ENCODE measurements at places on chromosomes 6 and 20.
A peak's percentile ranks its signal among the peaks of the same experiment; 100 is the strongest.

DNA sequence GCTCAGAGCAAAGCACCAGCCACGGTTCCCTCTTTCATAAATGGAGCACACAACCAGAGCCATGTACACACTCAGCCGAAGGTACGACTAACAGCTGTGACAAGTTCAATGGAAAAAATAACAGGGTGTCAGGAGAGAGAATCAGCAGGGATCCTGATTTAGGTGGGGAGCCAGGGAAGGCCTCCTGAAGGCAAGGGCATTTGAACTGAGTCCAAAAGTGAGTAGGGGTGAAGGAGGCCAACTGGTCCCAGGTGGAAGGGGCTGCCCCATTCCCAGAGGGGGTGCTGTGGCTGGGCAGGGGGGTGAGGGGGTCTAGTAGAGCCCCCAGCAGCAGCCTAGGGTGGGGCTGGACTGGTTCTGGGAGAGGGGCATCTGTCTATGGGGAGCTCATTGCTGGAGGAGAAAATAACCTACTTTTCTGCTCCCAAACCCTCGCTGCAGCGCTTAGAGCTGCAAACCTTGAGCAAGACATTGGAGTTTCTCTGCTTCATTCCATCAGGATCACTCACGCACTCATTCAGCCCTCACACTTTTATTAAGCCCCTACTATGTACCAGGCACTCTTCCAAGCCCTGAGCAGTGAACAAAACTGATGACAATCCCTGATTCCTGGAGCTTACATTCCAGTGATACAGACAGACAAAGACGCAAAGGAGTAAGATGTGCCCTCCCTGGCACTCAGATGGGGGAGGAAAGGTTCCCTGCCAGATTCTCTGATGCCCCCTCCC lies 113.5 kb downstream of the TOX2 start:
- no peak for DNase-seq

- no peak for DNase-seq
These were observed 64.9 kb upstream of the NEDD9 start for GRCh38 chr6:11297376-11297729.

GRCh38 chr20:52340036-52340634 lies 148.6 kb upstream of the ZFP64 start:
- DNase-seq, result peak; percentile 75

DNA sequence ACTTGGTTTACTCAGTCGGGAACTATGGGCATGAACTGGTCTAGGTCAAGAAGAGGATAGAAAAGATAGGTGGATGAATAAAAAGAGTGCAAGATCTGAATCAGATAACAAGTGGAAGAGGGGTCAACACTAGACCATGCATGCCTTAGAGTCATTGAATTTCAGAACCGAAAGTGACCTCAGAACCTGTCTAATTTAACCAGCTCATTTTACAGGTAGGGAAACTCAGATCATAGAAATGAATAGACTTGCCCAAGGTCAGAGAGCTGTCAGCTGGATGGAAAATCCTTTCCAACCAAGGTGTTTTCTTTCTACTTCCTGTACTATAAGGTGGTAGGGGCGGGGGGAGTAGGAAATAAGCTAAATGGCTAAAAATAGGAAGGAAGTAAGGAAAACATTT lies 121.4 kb upstream of the ADGRF1 start:
- no peak for DNase-seq

GRCh38 chr6:30884521-30885480 lies 482 bp downstream of the DDR1 start:
- no peak for DNase-seq

GRCh38 chr20:4821590-4821989 lies 99.9 kb downstream of the PRND start:
- no peak for DNase-seq

DNA sequence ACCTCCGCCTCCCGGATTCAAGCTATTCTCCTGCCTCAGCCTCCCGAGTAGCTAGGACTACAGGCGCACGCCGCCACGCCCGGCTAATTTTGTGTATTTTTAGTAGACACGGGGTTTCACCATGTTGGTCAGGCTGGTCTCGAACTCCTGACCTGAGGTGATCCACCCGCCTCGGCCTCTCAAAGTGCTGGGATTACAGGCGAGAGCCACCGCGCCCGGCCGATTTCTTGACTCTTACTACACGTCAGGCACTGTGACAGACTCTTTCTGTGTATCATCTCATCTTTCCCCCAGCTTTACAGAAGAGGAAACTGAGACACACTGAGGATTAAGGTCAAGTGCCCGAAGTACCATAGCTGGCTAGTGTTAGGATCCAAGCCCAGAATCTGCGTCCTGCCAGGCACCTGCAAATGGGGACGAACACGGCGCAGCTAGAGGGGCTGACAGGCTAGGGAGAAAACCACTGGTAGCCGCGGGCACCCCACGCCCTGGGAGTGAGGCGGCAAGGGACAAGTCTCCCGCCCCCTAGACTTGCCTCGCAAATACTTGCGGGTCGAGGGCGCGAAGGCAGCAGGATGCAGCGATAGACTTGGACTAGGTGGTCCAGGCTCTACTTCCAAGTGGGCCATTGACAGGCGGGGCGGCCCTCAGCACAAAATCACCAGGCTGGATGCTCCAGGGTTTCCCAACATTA lies 1.1 kb upstream of the TAF8 start:
- DNase-seq, result no peak

- DNase-seq, result no peak
These were observed 190.8 kb upstream of the LAMP5 start for GRCh38 chr20:9323622-9324021.

- no peak for DNase-seq
These were observed 19.4 kb downstream of the COL11A2 start for GRCh38 chr6:33172688-33173534.

GRCh38 chr6:29419516-29419915 lies 4.8 kb downstream of the OR12D1 start:
- no peak for DNase-seq

GRCh38 chr6:111668410-111668809 lies 62.7 kb upstream of the TRAF3IP2 start:
- no peak for DNase-seq

GRCh38 chr6:170011204-170012036 lies 260.0 kb downstream of the ERMARD start:
- DNase-seq, result no peak

DNA sequence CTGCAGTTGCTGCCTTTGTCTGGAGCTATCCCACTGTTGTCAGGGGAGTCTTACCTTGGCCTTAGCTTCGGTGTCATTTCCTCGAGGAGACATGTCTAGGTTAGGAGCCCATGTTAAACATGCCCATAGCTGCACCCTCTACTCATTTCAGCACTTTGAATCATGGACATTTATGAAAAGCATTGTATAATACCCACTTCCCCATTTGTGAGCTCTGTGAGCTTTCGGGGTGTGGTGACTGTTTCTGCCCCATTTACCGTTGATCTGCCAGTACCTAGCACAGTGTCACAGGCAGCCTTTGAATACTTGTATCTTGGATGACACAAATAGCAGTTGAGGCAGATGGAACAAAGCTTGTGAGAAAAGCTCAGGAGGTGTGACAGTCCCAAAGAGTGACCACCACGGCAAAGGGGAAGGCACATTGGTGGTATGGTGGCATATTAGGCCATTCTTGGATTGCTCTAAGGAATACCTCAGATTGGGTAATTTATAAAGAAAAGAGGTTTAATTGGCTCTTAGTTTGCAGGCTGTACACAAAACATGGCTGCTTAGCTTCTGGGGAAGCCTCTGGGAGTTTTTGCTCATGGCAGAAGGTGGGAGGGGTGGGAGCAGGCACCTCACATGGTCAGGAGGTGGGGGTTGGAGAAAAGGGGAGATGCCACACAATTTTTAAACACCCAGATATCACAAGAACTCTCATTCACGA lies 42.0 kb downstream of the JARID2 start:
- no peak for DNase-seq

- no peak for DNase-seq
These were observed 38.4 kb downstream of the WDR27 start for GRCh38 chr6:169663468-169663867.

DNA sequence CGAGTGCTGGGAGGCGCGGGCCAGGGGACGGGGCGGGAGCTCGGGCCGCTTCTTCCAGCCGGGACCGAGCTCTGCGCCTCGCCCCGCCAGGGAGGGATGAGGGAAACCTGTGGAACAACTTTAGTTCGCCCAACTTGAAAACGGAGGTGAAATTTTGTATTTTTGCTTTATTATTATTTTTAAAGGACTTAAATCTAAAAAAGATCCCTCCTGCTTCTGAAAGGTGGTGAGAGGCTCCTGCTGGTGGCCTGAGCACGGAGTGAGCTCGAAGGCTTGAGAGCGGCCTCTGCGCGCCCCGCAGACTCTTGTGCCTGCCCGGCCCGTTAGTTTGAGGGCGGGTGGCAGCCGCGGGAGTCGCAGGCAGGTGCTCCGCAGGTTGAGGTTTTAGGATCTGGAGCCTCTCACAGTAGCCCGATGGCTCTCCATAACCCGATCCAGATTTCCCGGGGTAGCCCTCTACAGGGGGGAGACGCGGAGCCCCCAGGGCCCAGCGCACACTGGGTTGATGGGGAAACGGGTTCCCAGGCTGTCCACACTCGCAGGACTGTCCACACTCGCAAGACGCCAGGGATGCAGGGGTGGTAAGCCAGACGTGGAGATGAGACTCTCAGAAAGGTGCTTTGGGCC lies 46.2 kb upstream of the SUPT3H start:
- no peak for DNase-seq

- no peak for DNase-seq
These were observed 829 bp downstream of the MANBAL start for GRCh38 chr20:37290158-37290810.

DNA sequence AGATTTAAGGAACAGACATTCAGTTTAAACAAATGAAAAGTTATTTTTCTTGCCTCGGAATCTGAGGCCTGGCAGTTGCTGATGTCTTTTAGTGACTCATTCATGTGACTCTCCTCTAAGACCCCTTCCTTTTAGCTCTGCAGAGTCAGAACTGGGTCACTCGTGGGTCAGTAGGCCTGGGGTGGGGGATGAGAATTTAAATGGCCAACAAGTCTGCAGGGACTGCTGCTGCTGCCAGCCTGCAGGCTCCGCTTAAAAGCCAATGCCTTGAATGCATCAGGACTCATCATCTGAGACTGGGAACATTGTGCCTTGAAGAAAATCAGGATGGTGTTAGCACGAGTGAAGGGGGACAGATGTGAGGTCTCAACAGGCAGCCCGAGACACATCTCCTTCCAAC lies 404.3 kb downstream of the CDH26 start:
- DNase-seq, result no peak

DNA sequence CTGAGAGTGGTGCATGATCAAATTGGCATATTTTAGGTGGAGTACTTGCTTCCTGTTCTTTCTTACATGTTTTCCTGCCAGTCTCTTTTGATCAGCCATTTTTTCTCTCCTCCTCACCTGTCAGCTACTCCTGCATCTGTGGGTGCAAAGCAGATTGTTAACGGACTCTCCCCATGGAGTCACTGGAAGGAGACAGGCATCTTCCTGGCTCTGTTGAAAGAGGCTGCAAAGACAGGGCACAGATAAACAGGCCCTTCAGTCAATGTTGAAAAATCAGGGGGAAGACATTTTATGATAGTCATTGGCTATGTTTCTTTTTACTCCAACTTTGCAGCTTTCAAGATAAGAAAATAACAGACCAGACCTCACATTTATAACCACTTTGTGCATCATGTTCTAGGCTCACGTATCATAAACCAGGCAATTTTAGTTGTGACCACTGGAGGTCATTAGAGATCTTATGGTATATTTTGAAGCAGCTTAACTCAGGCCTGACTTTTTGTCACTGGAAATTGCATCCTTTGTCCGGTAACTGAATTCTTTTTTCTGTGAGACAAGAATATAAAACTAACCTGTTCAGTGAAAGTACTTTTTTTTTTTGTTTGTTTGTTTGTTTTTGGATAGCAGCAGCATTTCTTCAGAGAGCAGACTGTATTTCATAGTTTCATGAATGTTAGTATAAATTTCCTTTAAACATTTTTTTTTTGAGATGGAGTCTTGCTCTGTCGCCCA lies 20.1 kb downstream of the ECT2L start:
- peak; percentile 33 for DNase-seq

DNA sequence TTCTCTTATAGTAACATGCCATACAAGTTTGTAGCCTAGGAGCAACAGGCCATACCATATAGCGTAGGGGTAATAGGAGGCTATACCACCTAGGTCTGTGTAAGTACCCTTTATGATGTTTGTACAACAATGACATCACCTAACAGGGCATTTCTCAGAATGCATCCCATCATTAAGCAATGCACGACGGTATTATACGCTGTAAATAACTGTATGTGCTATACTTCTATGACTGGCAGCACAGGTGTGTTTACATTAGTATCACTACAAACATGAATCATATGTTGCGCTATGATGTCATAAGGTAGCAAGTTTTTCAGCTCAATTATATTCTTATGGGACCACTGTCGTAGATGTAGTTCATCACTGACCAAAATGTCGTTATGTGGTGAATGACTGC lies 31.0 kb downstream of the ADNP start:
- no peak for DNase-seq

DNA sequence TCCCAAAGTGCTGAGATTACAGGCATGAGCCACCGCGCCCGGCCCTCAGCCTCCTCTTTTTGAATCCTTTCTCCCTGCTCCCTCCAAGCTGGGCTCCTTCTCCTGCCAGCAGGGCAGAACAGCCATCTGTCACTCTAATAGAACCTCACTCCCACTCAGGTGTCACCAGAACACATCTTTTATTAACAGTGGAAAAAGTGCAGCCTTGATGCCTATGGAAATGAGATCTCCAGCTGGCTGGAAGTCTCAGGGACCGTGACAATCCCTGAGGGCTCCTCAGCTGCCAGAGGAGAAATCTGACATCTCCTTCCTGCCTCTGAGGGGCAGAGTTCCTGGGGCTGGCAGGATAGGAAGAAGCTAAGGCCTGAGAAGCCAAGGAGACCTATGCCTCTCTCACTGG lies 28.0 kb downstream of the TMC2 start:
- peak; percentile 89 for DNase-seq

- no peak for DNase-seq
These were observed 52.1 kb downstream of the BMP2 start for GRCh38 chr20:6819599-6819998.

DNA sequence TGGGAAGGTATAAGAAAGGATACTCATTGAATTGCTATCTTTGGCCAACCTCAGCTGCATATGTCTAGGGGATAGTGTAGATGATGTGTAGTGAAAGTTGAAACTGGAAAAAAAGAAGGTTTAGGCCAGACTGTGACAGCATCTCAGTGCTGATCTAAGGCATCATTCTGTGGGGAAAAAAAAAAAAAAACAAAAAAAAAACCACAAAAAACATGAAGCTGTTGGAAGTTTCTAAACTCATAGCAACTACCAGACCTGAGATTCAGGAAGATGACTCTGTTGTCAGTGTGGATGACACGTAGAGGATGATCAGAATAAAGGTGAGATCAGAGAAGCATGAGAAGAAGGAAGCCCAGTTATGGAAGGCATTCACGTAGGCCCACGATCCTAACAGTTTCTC lies 100.8 kb upstream of the CNKSR3 start:
- DNase-seq, result no peak

GRCh38 chr6:111096246-111096645 lies 8.9 kb downstream of the SLC16A10 start:
- no peak for DNase-seq

- DNase-seq, result no peak
These were observed 64.2 kb downstream of the LAMA4 start for GRCh38 chr6:112190164-112190563.

- DNase-seq, result no peak
These were observed 24.5 kb downstream of the PYGB start for GRCh38 chr20:25272223-25273000.

- DNase-seq, result no peak
These were observed 494.1 kb upstream of the CITED2 start for GRCh38 chr6:139868576-139868975.

- DNase-seq, result no peak
These were observed 77.1 kb downstream of the NINL start for GRCh38 chr20:25508083-25508770.

- no peak for DNase-seq
These were observed 506.5 kb downstream of the PREX1 start for GRCh38 chr20:48321271-48321670.

Measured in NCI-H524 (cell line).